ENCODE measurements at places on chromosomes 13 and 19.

DNA sequence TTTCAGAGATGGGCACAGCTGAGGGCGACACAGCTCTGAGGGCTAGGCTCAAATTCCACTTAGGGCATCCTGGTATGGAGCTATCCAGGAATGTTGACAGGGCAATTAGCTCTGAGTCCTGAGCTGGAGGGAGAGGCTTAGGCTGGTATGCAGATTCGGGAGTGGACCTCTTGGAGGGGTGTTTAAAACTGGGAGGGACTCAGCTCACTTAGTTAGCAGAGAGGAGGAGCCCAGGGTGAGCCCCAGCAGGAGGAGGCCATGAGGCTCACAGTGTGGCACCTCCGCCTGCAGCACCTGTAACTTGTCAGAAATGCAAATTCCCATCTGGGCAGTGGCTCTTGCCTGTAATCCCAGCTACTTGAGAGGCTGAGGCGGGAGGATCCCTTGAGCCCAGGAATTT is 10.2 kb upstream of the NOP53 start:
- no peak for DNase-seq

GRCh38 chr19:5530701-5531100 is 37.1 kb downstream of the TINCR start:
- DNase-seq: no peak

GRCh38 chr13:59601993-59602392 is 561.7 kb downstream of the DIAPH3 start:
- no peak for DNase-seq

DNA sequence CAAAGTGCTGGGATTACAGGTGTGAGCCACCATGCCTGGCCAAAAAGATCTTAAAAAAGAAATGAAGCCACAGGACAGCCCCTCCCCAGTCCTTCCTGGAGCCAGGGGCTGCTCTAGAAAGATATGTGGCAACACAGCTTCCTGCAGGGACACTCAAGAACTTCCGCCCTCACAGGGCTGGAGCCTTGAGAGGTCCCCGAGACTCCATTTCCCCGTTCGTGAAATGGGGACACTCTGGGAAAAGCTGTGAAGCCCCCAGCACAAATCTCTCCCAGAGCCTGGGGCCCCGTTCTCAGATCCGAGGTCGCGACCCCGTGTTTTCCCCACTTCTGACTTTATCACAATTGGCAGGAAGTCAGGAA is 2.5 kb upstream of the GPX4 start:
- DNase-seq: peak; percentile 71

DNA sequence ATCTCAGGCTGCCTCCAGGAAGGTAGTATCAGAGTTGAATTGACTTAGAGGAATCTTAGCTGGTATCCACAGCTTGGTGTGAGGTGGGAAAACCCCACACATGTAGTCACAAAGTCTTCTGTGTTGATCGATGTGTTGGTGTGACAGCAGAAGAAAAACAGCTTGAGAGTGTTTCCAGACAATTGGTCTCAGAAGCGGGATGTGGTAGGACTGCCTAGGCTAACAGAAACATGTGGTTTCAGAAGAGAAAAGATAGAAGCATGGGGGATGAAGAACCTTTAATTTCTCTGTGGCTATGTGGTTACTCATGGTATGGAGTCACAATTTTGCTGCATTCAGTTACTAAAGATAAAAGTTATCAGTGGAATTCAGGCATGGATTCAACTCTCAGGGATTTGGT is 134.7 kb upstream of the SLITRK5 start:
- no peak for DNase-seq

- DNase-seq: peak; percentile 33
Measured at GRCh38 chr13:58960888-58961287, 1202.8 kb downstream of the DIAPH3 start.

DNA sequence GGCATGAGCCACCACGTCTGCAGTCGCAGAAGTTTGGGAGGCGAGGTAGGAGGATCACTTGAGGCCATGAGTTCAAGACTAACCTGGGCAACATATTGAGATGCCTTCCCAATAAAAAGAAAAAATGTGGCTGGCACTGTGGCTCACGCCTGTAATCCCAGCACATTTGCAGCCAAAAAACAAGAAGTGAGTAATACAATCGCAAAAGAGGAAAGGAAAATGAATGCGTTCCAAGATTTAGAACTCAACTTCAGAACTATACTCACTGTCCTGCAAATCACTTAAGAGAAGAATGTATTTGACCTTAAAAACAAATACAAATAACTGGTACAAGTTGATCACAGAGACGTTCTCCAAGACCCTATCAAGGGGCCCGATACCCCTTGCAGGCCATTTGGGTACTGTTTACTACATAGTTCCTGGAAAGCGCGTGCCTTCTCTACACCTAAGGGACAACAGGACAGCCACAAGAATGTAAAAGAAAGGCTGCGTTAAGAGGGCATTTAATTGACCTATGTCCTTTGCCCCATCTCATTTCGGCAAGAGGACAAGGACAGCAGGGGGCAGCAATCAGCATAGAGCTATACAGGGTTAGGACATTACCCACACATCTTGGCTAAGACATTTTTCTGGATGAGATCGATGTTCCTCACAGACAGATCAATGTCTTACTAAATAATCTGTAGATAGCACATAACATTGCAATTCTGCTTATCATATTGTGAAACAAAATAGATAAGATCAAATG is 41.3 kb downstream of the FLT3 start:
- DNase-seq: peak; percentile 9

DNA sequence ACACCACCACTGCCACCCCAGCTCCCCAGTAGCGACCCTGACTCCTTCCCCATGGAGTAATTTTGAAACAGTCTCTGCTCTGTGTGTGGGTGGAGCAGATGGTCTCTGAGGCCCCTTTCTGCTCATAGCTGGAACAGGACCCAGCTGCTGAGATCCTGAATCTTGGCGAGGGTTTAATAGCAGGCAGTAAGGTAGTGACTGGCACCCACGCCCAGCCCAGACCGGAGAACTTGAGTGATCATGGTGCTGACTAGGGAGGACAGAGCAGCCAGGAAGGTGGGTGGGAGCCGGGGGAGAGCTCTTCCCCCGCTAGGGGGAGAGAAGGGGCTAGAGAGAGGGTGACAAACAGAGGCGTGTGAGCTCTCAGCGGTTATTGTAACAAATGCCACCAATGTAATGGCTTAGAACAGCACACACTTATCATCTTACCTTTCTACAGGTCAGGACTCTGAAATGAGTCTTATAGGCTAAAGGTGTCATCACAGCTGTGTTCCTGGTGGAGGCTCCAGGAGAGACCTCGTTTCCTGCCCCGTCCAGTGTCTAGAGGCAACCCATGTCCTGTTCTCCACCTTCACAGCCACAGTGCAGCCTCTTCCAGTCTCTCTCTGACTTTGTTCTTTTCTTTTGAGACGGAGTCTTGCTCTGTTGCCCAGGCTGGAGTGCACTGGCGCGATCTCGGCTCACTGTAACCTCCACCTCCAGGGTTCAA is 7.2 kb upstream of the ACER1 start:
- no peak for DNase-seq

DNA sequence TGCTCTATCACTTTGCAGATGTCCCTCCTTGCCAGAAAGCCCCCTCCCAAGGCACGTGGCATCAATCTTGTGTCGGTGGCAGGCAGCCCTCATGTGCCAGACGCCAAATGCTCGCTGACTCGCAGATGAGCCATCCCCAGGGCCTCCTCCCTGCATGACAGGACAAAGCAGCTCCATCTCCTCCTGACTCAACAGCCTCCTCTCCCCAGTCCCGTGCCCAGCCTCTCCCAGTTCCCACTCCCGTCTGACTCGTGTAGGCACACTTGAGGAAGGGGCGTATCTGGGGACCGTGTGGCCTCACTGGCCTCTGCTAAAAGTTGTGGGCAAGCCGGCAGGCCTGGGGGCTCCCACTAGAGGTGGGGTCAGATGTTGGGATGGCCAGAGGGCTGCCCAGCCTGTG is 133.6 kb downstream of the STK24 start:
- peak; percentile 74 for DNase-seq

DNA sequence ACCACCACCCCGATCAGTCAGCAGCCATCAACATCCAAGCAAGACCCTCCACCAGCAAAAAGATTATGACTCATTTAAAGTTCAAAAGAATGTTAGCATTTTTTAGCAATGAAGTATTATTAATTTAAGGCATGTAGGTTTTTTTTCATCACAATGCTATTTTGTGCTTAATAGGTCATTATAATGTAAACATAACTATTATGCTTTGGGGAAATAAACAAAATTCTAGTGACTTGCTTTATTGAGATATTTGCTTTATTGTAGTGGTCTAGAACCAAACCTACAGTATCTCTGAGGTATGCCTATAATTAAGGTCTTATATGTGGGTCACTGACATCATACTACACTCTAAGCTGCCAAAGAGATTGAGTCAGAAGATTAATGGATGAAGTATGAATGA is 20.0 kb downstream of the KLF12 start:
- DNase-seq: no peak

DNA sequence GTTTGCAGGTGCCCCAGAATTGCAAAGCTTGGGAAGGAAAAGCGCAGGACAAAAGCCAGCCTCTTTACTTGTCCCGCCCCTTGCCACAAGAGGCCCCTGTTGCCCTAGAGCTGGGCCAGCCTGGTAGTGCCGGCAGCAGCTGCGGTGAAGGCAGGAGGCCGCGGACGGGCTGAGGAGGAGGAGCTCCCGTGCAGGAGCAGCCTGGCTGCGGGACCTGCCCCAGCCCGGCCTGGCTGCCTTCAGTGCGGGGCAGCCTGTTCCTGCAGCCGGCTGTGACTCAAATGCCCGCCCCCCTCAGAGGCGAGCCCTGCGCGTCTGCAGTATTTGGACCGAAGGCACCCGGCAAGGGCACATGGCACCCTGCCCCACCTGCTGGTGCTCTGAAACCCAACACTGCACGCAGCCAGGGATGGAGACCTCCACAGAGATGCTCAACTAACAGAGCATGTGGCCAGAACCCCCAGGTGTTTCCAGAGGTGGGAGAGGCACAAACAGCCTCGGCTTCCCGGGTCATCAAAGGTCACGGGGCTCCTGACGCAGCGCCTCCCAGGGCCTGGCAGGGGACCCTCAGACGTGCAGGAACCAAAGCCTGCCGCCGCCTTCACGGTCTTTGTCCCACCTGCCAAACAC is 29.7 kb downstream of the NAXD start:
- DNase-seq: peak; percentile 20

- DNase-seq: no peak
Measured at GRCh38 chr19:28014615-28015405, 1198.1 kb downstream of the UQCRFS1 start.

DNA sequence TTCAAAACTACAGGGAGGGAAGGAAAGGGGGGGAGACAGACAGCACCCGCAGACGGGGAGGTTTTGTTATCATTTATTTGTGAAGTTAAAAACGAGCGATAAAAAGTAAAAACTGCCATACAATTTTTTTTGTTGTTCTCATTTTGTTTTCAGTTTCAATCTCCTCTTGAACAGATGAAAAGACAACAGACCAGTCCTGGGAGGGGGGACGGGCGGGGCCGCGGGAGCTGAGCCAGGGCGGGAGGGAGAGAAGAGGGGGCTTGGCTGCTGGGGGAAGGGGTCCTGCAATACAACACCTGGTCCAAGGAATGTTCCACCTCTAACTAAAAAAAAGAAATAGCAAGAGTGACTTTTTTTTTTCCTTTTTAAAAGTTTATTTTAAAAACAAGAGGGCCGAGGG is 11.3 kb downstream of the KHSRP start:
- no peak for DNase-seq

DNA sequence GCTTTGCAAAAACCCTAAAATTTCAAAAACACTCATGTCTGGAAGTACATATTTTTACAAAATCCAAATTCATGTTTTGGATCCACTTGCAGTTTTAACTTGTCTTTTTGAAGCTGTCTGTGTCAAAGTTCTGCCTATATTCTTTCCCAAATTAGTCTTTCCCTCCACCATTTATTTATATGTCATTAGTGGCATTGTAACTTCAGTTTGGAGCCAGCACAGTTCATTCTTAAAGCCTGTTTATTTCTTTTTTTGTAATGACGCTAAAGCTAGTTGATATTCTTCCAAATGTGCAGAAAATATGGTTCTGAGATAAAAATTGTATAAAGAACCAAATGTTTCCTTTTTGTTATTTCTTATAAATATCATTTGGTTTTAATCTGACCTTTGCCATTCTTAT is 2039.3 kb downstream of the OLFM4 start:
- no peak for DNase-seq

- DNase-seq: no peak
Measured at GRCh38 chr13:108439556-108439955, 170.0 kb downstream of the TNFSF13B start.

DNA sequence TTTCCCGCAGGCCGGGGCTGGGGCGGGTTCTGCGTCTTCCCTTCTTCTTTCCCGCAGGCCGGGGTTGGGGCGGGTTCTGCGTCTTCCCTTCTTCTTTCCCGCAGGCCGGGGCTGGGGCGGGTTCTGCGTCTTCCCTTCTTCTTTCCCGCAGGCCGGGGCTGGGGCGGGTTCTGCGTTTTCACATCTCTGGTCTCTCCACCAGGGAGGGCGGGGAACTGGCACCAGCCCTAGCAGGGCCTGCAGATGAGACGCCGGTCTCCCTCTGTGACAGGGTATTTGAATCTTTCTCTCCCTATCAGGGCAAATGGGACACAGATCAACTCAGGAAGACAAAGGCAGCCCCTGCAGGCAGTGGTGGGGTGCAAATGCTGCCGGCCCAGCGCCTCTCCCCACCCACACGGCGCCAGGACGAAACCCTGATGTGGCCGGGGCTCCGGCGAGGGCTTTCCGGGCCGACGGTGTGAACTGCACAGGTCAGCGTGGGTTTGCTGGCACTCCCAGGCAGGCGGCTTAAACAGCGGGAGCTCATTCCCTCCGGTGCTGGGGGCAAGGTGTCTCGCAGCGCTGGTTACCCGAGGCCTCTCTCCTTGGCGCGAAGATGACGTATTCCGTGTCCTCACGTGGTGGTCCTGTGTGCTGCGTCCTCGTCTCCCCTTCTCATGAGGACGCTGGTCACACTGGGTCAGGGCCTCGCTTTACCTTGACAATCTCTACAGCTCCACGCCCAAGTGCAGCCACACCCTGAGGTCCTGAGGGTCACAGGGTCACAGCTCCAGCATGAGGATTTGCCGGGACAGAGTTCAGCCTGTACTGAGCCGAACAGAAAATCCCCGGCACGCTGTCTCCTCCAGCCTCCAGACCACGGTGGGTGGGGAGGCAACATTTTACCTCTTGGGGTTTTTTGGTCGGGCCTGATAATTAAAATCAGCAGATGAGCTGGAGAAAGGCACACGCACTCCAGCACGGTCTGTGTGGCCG is 717 bp upstream of the C13orf46 start:
- no peak for DNase-seq

GRCh38 chr13:110942248-110942981 is 27.5 kb upstream of the ANKRD10 start:
- DNase-seq: no peak

GRCh38 chr13:80894917-80895316 is 554.0 kb upstream of the SPRY2 start:
- no peak for DNase-seq

GRCh38 chr19:7879836-7880235 is 5.6 kb upstream of the PRR36 start:
- DNase-seq: no peak

- DNase-seq: no peak
Measured at GRCh38 chr19:54147676-54148075, 10.1 kb downstream of the CNOT3 start.

DNA sequence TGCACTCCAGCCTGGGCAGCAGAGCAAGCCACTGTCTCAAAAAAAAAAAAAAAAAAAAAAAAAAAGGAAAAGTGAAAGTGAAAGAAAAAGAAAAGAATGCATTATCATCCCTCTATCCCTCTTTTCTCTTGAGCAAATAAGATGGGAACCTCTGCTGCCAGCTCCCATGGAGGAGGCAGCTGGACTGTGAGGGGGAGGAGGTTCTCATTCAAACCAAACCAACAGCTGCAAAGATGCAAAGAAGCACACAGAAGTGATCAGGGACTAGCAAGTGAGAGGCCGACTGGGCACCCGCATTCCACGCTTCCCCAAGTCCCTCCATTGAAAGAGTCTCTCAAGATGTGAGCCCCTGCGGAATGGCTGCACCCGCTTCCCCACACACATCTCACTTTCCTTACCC is 63.5 kb downstream of the TSHZ3 start:
- DNase-seq: no peak
